ENCODE measurements at places on chromosomes 16 and 17.

DNA sequence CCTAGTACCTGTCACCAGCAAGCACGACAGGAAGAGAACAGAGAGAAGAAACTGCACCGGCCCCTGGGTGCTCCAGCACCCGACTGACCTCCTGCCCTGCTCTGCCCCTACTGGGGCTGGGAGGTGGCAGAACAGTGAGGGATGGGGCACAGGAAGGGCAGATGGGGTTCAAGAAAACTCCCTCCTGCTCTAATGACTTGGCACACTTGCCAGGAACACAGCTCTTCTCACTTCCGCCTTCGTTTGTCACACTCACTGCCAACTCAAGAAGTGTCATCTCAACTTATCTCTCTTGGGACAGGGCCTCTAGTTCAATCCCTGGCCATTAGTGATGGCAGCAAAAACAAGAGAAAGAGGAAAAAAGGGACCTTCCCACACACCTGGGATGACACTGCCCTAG, 42.7 kb upstream of the ICAM2 start:
- no peak for DNase-seq

GRCh38 chr16:75660321-75660720, 12.7 kb downstream of the TERF2IP start:
- no peak for DNase-seq

DNA sequence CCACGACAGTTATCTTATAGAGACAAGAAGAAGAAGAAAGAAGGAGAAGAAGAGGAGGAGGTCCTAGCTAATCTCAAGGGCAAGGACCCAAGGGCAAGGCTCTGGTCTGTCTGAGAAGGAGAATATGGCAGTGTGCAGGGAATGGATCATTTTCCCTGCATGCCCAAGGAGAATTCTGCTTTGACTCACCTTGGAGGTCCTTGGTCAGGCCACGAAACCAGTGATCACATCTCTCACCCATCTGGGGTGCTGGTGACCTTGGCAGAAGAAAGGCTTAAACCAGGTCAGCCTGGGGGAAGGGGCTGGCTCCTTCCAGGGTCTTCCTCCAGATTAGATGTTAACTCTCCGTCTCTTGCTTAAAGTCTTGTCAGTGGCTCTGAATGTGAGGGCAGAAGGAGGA, 1.6 kb upstream of the FMNL1 start:
- DNase-seq, result no peak

GRCh38 chr17:72927146-72927545, 165.3 kb downstream of the SLC39A11 start:
- DNase-seq, result no peak

GRCh38 chr16:8194794-8195193, 395.5 kb downstream of the TMEM114 start:
- no peak for DNase-seq

DNA sequence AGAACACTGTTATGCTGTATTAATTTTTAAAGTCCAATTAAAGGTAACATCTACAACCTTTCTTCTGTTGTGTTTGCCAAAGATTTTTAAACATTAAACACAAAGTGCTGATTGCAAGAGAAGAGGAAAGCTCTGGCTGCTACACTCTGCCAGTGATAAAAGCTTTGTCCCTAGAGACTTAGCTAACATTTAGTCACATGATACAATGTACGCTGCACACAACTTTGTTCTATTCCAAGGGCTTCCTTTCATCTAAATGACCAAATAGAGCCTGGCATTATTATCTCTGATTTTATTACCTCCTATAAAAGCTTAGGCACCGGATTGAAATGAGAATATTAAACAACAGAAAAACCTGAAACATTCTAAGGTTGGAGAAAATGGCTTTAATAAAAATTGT, 388.7 kb upstream of the PMFBP1 start:
- no peak for DNase-seq

GRCh38 chr16:83978401-83978904, 10.4 kb downstream of the NECAB2 start:
- DNase-seq, result no peak
